ENCODE measurements at places on chromosomes 7 and 10.

DNA sequence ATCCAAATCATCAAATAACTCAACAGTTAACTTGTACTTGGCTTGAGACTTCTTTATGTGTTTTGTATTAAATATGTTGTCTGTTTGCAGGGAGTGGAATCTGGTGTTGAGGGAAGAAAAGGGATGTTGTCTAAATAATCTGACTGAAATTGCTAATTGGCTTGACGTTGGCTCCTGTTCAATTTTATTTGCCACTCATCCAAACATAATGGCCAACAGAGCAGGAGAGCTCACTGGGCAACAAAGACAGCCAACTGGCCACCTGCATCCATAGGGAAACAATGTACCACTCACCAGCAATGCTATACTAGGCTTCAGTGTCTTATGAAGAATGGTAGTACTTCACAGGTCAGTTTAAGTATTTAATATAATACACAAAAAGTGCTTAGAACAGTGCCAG, 80.5 kb downstream of the FAM13C start:
- no peaks in the 10 kb centered on the region for H3K27me3 ChIP-seq
- no peaks in the 10 kb centered on the region for H3K4me1 ChIP-seq
- H3K27ac ChIP-seq = no peak overlapping the region
- DNase-seq = no peak

GRCh38 chr7:157528785-157529341, 192.1 kb downstream of the DNAJB6 start:
- no peaks in the 10 kb centered on the region for H3K36me3 ChIP-seq
- no peaks in the 10 kb centered on the region for H3K4me1 ChIP-seq
- H3K27ac ChIP-seq = no peak overlapping the region

- H3K27me3 ChIP-seq = no peaks in the 10 kb centered on the region
- DNase-seq = no peak
- no peak overlapping the region for H3K4me3 ChIP-seq
- no peak overlapping the region for H3K27ac ChIP-seq
- no peaks in the 10 kb centered on the region for H3K36me3 ChIP-seq
Measured at GRCh38 chr7:106050746-106051117, 61.4 kb downstream of the SYPL1 start.

- no peak overlapping the region for H3K27ac ChIP-seq
- H3K36me3 ChIP-seq = no peaks in the 10 kb centered on the region
- H3K4me1 ChIP-seq = no peaks in the 10 kb centered on the region
- no peak for DNase-seq
- H3K27me3 ChIP-seq = no peaks in the 10 kb centered on the region
- H3K4me3 ChIP-seq = no peak overlapping the region
Measured at GRCh38 chr7:46226860-46227259, 305.8 kb upstream of the IGFBP3 start.

- H3K36me3 ChIP-seq = no peaks in the 10 kb centered on the region
- H3K27ac ChIP-seq = no peak overlapping the region
- H3K4me3 ChIP-seq = no peak overlapping the region
Measured at GRCh38 chr10:49314806-49315205, 15.8 kb downstream of the C10orf71 start.

DNA sequence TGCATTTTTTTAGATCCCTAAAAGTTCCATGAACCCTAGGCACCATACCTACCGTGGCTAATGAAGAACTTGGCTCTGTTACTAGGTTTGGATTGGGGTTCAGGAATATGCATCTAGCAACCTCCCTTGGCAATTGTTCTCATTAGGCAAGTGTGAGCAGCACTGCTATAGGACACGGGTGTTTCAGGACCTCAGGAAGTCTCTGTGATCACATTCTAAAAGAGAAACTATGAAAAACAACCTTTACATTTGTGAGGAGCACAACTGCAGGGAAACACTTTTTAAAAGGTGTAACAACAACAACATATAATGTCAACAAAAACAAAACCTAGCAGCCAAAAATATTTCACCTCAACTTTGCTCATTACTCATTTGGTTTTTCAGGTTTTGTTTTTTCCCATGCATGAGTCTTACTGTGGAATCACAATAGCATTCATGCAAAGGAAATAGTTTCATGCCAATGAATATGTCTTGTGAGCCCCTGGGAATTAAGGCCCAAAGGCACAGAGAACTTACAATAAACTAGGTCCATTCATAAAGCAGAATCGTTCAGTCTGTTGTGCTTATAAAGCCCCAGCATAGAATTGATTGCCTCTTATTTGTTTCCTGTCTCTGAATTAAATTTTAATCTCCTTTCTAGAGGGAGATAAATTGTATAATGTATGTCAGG, 255.7 kb upstream of the DGKB start:
- no peak overlapping the region for H3K27ac ChIP-seq
- no peak for DNase-seq
- H3K4me1 ChIP-seq = no peaks in the 10 kb centered on the region
- no peaks in the 10 kb centered on the region for H3K36me3 ChIP-seq
- no peaks in the 10 kb centered on the region for H3K27me3 ChIP-seq
- H3K4me3 ChIP-seq = no peak overlapping the region

DNA sequence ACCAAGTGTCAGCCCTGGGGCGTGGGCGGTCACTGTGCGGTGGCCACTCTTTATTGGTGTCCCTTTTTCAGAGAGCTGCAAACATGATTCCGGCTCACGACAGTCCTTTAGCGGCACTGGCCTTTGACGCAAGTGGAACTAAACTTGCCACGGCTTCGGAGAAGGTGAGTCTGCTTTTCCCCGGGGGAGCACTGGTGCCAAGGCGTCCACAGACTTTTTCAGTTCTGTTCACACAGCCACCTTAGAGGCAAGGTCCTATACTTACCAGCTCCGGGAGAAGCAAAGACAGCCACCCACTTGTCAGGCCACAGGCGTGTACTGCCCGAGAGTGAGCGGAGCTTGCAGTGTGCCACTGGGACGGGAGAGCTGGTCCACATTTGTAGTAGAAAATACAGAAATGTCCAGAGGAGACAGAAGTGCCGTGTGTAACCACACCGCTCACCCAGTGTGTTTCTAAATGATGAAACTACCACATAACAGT, 27.9 kb downstream of the WIPI2 start:
- no peak for DNase-seq
- H3K27ac ChIP-seq = peak overlapping the region; percentile 59
- H3K27me3 ChIP-seq = no peaks in the 10 kb centered on the region
- H3K4me3 ChIP-seq = no peak overlapping the region
- H3K4me1 ChIP-seq = no peaks in the 10 kb centered on the region

DNA sequence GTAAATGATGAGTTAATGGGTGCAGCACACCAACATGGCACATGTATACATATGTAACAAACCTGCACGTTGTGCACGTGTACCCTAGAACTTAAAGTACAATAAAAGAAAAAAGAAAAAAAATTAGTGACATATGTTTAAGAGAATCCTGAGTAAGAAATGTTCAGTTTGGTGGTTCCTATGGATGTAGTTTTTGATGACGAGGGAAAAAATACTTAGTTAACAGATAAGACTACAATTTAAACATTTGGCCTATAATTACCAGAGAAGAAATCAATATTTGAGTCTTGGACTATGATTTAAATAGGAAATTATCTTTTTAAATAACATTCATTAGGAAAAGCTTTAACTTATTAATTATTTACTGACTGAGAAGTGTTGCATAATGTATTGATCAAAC, 39.2 kb upstream of the SLC26A3 start:
- no peak overlapping the region for H3K4me3 ChIP-seq
- no peaks in the 10 kb centered on the region for H3K27me3 ChIP-seq
- H3K27ac ChIP-seq = no peak overlapping the region
- no peak for DNase-seq

- H3K4me3 ChIP-seq = no peak overlapping the region
- no peaks in the 10 kb centered on the region for H3K36me3 ChIP-seq
- DNase-seq = peak; percentile 61
Measured at GRCh38 chr10:58952747-58953466, 223.5 kb upstream of the PHYHIPL start.

DNA sequence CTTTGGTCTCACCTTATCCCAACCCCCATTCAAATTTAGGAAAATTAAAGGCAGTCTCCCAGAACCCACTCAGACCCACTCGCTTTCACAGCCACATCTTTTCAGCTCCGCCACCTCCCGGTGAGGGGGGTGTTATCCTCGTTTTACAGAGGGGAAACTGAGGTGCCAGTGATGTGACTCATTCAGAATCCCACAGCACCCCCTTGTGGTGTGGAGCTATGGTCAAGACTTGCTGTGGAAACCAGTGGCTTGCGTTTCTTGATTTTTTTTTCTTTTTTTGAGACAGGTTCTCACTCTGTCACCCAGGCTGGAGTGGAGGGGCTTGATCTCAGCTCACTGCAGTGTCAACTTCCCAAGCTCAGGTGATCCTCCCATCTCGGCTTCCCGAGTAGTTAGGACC, 27.6 kb downstream of the SLC35G1 start:
- H3K27ac ChIP-seq = no peak overlapping the region
- no peaks in the 10 kb centered on the region for H3K4me1 ChIP-seq
- DNase-seq = peak; percentile 16
- no peak overlapping the region for H3K4me3 ChIP-seq
- H3K36me3 ChIP-seq = no peaks in the 10 kb centered on the region
- H3K27me3 ChIP-seq = no peaks in the 10 kb centered on the region

DNA sequence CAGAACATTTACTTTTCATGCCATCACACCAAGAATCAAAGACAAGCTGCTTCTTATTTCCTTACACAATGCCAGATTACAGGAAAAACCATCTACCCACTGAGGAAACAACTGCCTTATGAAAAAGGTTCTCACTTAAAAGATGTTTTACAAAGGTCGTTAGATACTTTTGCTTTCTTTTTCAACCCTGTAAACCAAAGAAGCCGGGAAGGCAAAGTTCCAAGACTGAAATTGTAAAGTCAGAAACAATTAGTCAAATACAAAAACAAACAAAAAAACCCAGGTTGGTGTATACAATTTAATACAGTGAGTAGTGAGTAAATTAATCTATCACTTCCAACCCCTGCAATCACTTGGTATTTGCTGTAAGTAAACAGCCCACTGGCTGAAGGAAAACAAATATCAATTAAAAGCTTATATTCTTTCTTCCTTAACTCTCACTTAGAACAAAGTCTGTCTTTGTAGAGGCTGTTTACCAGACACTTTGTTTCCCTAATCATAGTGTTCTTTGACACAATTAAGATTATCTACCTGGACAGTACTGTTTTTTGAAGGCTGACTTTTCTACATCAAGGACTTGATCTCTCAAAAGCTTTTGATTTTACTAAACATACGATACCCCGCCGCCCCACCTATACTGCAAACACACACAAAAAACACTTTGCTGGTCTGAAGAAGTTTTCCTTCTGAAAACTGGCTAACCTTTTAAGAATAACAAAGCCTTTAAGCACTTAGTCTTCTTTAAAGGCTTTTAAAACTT, 18.1 kb downstream of the ERLIN1 start:
- H3K4me1 ChIP-seq = no peaks in the 10 kb centered on the region
- H3K4me3 ChIP-seq = no peak overlapping the region
- DNase-seq = no peak
- no peaks in the 10 kb centered on the region for H3K27me3 ChIP-seq
- H3K36me3 ChIP-seq = no peaks in the 10 kb centered on the region

- H3K27ac ChIP-seq = no peak overlapping the region
- H3K27me3 ChIP-seq = no peaks in the 10 kb centered on the region
- H3K4me1 ChIP-seq = no peaks in the 10 kb centered on the region
Measured at GRCh38 chr7:26490640-26491624, 199.3 kb downstream of the SNX10 start.

- H3K4me3 ChIP-seq = no peak overlapping the region
- H3K4me1 ChIP-seq = no peaks in the 10 kb centered on the region
- no peaks in the 10 kb centered on the region for H3K36me3 ChIP-seq
Measured at GRCh38 chr7:127909424-127910152, 121.6 kb downstream of the LRRC4 start.

DNA sequence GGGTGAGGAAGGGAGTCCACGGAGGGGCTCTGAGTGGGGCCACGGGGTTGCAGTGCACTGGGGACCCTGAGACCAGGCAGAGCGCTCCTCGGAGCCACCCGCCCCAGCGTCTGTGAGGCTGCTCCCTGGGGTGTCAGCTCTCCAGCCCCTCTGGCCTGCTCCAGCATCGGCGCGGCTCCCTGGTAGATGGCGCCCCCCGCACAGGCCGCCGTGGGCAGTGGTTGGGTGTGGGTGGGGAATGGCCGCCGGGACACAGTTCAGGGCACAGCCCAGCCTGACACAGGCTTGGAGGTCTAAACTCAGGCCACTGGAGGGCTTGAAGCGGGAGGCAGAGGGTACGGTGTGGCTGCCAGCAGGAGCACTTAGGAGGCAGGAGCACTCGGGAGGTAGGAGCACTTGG, 222.6 kb upstream of the PPP2R2D start:
- H3K36me3 ChIP-seq = no peaks in the 10 kb centered on the region
- H3K4me3 ChIP-seq = no peak overlapping the region
- no peak overlapping the region for H3K27ac ChIP-seq
- no peaks in the 10 kb centered on the region for H3K4me1 ChIP-seq
- H3K27me3 ChIP-seq = no peaks in the 10 kb centered on the region

- no peak within 1 kb of the TSS for H3K27ac ChIP-seq
- H3K36me3 ChIP-seq = no peaks in the 10 kb centered on the region
- no peaks in the 10 kb centered on the region for H3K4me1 ChIP-seq
- H3K4me3 ChIP-seq = peak within 1 kb of the TSS; percentile 55
- DNase-seq = no peak
Measured at GRCh38 chr7:3043544-3044371, at the start of gene CARD11. TSS of gene CARD11 (minus strand) at chr7:3043867. CDS start at chr7:2958506, 85,361 bp downstream.

- peaks cover 77% of the 10 kb centered on the region for H3K4me1 ChIP-seq
- H3K36me3 ChIP-seq = no peaks in the 10 kb centered on the region
- no peak for DNase-seq
- no peak overlapping the region for H3K4me3 ChIP-seq
- no peaks in the 10 kb centered on the region for H3K27me3 ChIP-seq
Measured at GRCh38 chr10:124691002-124691401, 53.2 kb downstream of the FAM53B start.

- no peak overlapping the region for H3K4me3 ChIP-seq
- H3K27me3 ChIP-seq = no peaks in the 10 kb centered on the region
- no peak for DNase-seq
- no peaks in the 10 kb centered on the region for H3K36me3 ChIP-seq
- H3K4me1 ChIP-seq = no peaks in the 10 kb centered on the region
- H3K27ac ChIP-seq = peak overlapping the region; percentile 92
Measured at GRCh38 chr10:102121739-102122372, 1.7 kb upstream of the LDB1 start.

DNA sequence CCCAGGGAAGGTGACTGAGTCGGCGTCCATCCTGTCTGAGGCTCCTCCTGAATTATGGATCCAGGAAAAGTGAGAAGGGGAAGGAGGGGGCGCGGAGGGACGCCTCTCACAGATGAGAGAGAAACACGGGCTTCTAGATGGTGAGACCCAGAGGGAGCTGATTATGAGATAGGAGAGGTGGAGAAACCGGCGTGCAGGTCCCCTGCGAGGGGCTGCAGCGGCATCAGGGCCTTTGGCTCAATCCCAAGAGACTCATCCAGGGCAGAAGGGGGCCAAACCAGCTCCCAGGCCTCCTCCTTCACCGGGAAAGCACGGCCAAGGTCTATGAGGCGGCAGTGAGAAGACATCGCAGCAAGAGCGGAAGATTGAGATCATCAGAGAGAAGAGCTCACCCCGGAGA, 70.8 kb downstream of the TCERG1L start:
- H3K4me1 ChIP-seq = no peaks in the 10 kb centered on the region
- H3K36me3 ChIP-seq = no peaks in the 10 kb centered on the region
- H3K4me3 ChIP-seq = no peak overlapping the region
- no peak overlapping the region for H3K27ac ChIP-seq
- DNase-seq = no peak

Measured in tibial nerve (tissue), 4 donors.